Stimulated activated CD4-positive, alpha-beta T cell treated with anti-CD3 and anti-CD28 coated beads, Interleukin-1b, Interleukin-23, amount 100 ng/mL, for 24 hours (primary cell): ENCODE measurements at places on chromosomes 2 and 18.
A peak's percentile ranks its signal among the peaks of the same experiment; 100 is the strongest.

GRCh38 chr2:96329456-96329855, 4.3 kb downstream of the ITPRIPL1 start:
- no peak for DNase-seq

- DNase-seq = no peak
Measured at GRCh38 chr2:214217136-214217535, 193.7 kb upstream of the VWC2L start.

DNA sequence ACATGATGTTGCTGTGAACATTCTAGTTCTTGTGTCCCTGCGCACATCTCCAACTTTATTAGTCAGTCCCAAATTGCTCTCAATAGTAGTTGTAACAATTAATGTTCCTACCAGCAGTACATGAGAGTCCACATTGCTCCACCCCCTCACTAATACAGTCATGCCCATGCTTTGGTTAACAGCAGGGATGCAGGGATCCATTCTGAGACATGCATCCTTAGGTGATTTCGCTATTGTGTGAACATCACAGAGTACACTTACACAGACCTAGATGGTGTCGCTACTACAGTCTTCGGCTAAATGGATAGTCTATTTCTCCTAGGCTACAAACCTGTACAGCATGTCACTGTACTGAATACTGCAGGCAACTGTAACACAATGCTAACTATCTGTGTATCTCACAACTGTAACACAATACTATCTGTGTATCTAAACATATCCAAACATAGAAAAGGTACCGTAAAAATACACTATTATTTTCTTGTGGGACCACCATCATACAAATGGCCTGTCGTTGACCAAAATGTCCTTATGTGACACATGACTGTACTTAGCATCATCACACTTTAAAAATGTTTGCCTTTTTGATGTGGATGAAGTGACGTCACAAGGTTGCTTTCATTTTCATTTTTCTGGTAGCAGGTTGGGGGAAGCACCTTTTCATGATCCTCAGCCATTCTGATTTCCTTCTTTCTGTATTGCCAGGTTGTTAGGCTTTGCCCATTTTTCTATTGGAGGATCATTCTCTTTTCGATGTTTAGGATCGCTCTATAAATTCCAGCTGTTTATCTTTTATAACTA, 82.9 kb upstream of the RNF152 start:
- no peak for DNase-seq

DNA sequence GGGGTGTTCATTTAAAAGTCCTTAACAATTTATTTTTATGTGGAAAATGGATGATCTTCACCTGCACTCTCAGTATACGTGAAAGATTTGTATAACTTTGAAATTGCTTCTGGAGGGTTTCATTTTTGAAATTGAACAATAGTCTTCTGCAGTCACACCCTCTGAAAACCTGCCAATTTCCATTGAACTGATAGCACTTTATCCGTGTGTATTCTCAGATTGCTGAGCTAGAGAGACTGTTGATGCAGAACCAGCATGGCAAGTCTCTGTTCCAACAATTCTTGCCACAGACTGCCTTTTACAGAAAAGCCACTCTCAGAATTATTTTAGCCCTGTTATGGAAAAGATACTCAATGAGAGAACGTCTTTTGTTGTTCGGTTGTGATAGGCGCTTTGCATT, 6.6 kb upstream of the GULP1 start:
- DNase-seq = no peak

GRCh38 chr2:142190805-142191204, 60.0 kb upstream of the LRP1B start:
- DNase-seq = no peak

DNA sequence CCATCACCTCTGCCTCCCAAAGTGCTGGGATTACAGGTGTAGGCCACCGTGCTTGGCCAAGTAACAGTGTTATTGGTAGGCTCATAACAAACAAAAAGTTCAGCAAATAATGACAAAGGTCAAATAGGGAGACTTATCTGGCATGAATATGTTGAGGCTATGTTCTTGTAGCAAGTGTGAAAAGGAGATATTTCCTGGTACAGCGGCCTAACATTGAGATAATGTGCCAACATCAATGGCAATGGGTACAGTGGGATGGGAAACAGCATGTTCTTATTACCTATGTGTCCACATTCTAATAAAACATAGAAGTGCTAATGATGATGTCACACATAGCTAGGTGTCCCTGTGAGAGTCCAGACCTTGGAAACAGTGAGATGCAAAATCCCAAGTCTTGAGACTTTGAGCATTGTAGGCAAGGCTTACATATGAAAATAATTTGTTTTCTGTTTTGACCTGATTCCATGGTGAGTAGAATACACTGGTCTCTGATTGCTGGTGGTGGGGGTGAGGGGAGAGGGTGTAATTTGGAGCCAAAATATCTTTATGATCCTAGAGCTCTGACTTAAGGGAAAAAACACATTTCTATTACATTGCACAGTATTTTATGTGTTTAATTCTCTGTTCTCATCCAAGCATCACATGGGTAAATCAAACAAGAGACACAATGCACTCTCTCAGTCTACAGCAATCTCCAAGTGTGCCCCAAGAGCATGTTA, 33.1 kb upstream of the PMAIP1 start:
- DNase-seq = no peak

- DNase-seq = no peak
Measured at GRCh38 chr2:138742441-138743057, 37.6 kb downstream of the NXPH2 start.

- no peak for DNase-seq
Measured at GRCh38 chr18:28095041-28095440, 81.9 kb downstream of the CDH2 start.

- DNase-seq = no peak
Measured at GRCh38 chr2:147888680-147889079, 43.9 kb downstream of the ACVR2A start.

DNA sequence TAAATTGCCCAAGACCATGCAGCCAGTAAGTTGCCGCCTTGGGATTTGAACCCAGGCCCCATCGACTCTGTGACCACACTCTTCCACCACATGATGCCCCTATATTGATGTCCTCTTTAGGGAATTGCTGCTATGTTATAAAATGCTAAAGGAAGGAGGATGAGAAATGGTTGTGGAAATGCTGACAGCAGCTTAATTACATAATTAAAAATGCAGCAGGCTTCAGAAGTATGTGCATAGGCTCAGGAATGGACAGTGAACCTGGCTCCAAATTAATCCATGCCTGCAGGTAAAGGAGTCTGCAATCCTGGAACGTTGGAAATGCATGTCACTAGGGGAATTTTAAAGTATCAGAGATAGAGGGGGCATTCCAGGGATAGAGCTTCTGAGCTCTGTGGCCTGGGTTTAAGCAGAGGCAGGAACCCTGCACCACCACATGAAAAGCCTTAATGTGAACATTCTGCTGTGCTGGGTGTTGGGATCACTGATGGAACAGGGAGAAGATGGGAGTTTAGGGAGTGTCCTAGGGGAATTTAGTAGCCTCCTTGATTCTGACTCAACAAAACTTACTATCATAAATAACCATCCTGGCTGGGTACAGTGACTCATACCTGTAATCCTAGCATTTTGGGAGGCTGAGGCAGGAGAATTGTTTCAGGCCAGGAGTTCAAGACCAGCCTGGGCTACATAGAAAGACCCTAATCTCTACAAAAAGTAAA, 76.1 kb upstream of the CCDC85A start:
- DNase-seq = no peak

GRCh38 chr2:28633746-28634145, 117.9 kb upstream of the PPP1CB start:
- DNase-seq = no peak

DNA sequence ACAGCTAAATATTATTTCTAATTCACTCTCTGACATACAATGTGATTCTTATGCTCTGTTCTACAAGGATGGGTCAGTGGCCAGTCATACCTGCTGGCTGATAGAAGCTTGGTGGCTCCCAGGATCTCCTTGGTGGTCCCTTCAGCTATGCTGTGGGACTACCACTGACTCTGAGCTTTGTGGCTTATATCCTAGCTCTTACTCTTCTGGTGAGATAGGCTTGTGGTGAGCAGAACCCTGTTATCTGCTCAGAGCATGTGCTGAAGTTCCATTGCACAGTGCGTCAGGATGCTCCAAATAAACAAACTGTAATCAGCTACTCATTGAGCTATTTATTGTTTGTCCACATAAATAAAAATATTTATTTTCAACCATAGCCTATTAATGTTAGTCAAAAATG, 51.7 kb downstream of the MFSD6 start:
- DNase-seq = no peak

GRCh38 chr2:133599811-133600210, 31.5 kb upstream of the NCKAP5 start:
- DNase-seq = no peak

- DNase-seq = no peak
Measured at GRCh38 chr2:39252888-39253518, 9.2 kb upstream of the CDKL4 start.

GRCh38 chr2:190354003-190354690, 10.8 kb downstream of the INPP1 start:
- DNase-seq = no peak

- DNase-seq = peak; percentile 17
Measured at GRCh38 chr2:27735263-27735904, 36.1 kb upstream of the MRPL33 start.

- no peak for DNase-seq
Measured at GRCh38 chr2:62550461-62550860, 44.5 kb upstream of the TMEM17 start.
